ENCODE measurements at places on chromosomes 16 and 17.

- DNase-seq: no peak
These were observed 46.9 kb downstream of the NFATC3 start for GRCh38 chr16:68131813-68132706.

DNA sequence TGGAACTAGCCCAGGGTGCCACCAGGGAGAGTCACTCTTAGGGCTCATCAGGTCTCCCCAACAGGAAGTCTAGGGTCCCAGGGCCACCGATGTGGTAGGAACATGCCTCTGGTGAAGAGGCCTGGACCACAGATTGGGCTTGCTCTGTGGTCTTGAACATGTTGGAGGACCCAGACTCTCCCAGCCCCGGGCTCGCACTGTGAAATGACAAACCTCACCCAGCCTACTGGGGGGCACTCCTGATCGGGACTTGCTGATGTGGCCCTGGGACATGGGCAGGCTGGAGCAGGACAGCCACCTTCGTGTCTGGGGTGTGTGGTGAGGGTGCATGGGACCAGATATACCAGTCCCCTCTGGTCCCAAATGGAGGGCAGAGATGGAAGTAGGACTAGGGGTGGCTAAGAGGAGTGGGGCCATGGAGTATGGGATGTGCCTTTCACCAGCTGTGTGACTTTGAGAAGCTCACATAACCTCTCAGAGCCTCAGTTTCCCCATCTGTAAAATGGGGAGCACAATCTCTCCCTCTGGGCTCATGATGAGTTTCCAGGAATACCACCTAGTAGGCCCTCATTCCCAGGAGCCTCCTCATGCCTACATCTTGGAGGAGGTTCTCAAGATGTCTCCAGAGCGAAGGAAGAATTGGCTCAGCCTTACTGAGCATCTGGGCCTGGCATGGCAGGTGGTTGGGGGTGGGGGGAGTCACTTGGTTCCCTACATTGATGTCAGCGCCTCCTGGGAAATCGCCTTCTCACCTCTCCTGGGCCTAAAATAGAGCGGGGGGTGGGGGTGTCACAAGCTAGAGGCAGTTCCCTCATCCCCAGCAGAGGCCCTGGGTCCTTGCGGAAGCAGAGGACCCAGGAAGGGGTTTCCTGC, 1.5 kb upstream of the ADAM11 start:
- no peak for DNase-seq

- no peak for DNase-seq
These were observed 83.9 kb upstream of the IRX3 start for GRCh38 chr16:54370278-54371040.

- peak; percentile 69 for DNase-seq
These were observed 7.1 kb upstream of the SLC5A11 start for GRCh38 chr16:24838554-24839266.

GRCh38 chr17:30021708-30022317, 80.4 kb downstream of the EFCAB5 start:
- DNase-seq: peak; percentile 33

DNA sequence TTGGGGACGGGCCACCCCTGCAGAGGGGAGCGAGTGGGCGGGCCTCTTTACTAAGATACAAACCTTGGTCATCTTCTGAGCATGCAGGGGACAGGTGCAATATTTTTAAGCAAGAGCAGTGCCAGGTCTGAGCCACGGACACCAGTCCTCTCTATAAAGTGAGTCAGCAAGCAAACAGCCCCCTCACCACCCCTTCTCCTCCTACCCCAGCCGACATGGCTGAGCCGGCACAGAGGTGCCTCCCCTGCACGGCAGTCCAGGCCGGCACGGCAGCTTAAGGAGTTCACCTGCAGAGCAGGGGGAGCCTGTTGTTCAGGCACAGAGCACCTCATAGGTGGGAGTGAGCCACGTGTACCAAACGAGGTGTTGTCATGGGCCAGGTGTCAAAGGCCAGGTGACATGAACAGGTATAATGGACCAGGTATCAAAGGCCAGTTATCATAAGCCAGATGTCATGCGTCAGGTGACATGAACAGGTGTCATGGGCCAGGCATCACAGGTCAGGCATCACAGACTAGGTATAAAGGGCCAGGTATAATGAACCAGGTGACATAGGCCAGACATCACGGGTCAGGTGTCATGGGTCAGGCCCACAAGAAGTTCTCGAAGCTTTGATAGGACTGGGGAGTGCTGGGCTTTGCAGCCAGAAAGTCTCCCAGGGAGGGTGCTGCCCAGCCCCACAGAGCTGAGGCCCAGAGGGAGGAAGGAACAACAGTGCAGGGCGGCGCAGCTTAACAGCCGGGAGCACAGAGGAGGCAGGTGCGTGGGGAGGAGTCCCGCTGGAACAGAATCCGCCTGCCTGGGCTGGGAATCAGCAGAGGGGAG, 42.6 kb upstream of the ZNF469 start:
- DNase-seq: no peak

- no peak for DNase-seq
These were observed 117.6 kb downstream of the VPS53 start for GRCh38 chr17:596763-597644.

DNA sequence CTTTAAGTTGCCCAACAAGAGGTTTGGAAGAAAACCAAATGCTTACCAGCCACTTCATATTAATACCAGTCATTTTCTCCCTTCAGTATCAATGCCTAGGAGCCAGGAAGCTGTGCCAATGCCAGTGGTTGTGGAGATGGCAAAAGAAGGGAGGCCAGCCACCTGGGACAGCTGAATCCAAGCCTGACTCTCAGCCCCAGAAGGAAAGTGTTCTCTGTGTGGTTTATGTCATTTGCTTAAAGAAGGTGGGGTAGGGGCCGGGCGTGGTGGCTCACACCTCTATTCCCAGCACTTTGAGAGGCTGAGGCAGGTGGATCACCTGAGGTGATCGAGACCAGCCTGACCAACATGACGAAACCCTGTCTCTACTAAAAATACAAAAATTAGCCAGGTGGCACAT, 13.4 kb downstream of the C17orf78 start:
- peak; percentile 36 for DNase-seq

- no peak for DNase-seq
These were observed 15.5 kb downstream of the HIC1 start for GRCh38 chr17:2070241-2071023.

DNA sequence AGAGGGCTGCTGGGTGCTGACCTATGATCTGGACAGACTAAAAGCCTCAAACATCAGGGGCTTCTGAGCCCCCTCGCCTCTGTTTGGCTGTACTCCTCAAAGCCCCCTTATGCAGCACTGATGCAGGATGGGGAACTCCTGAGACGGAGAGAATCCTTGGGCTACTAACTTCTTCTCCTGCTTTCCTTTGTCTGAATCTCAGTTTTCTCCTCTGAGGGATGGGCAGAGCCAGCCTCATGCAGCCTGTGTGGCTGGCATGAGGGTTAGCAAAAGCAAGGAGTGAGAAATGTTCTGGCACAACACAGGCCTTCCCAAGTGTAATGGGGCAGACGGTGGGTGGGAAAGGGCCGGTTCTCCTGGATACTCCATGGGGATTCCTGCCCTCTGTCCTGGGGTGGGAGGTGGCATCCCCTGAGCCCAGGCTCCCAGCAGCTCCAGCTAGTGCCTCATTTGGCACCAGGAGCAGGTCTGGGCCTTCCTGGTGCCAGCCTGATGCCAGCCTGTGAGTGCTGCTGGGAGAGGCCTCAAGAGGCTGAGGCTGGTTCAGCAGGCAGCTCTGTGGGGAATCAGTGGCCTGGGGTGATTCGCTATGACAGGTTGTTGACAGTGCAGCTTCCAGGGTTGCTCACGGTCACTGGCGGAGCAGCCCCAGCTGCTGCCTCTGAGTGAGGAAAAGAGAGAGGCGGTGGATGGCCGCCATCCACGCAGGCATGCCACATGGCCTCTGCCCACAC, 4.0 kb upstream of the BRD7 start:
- peak; percentile 47 for DNase-seq

DNA sequence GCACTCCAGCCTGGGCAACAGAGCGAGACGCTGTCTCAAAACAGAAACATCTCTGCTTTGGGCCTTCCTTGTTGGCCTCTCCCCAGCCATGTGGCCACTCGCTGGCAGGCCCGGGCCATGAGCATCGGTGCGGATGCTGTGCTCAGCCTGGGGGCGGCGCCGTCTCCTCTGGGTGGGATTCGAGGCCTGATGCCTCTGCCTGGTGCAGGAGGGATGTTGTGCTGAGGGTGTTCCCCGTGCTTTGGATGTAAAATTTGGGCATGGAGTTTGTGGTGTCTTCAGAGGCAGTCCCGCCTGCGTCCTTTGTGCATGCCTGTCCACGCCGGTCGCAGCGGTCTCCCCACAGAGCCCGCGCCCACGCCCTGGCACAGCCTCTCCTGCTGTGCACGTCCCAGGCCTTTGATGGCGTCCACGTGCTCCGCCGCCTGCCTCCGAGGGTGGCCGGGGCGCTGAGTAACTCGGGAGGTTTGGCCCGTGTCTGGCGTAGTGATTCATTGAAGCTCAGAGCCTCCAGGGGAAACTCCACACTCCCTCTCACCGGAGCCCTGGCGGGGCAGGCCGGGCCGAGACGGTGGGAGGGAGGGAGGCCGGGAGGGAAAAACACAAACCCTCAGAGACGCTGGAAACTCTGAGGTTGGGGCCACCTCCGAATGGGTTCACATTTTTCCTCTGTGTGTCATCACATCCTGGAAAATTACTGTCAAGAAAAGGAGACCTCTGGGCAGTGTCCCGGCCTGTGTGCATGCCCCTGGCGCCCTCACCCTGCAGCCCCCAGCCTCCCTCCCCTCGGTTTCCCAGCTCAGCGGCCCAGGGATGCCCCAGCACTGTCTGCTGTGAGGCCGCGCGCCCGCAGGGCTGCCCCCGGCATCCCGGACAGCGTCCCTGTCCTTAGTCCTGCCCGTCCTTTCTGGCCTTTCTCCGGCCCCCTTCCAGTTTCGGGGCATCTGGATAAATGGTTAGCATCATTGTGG, 19.0 kb downstream of the CENPX start:
- peak; percentile 90 for DNase-seq

DNA sequence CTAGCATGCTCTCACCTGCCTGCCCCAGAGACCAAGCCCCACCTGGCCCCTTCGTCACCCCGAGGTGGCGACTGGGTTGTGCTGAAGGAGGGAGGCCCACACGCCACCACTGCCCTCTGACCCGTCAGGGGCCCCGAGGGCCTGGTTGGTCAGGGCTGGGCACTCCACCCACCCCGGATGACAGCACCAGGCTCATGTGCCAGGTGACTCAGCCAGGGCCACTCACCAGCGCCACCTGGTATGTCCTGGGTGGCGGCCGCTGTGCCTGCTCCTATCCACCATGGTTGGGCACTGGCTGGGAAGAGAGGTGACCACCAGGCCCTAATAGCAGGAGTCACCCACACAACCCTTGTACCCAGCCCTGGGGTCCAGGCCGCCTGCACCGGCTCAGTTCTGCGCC, 68.9 kb downstream of the JPH3 start:
- no peak for DNase-seq

GRCh38 chr16:1876468-1876867, 4.5 kb upstream of the MEIOB start:
- DNase-seq: no peak

- DNase-seq: peak; percentile 97
These were observed 8.9 kb downstream of the NHERF2 start for GRCh38 chr16:2035431-2036199.

DNA sequence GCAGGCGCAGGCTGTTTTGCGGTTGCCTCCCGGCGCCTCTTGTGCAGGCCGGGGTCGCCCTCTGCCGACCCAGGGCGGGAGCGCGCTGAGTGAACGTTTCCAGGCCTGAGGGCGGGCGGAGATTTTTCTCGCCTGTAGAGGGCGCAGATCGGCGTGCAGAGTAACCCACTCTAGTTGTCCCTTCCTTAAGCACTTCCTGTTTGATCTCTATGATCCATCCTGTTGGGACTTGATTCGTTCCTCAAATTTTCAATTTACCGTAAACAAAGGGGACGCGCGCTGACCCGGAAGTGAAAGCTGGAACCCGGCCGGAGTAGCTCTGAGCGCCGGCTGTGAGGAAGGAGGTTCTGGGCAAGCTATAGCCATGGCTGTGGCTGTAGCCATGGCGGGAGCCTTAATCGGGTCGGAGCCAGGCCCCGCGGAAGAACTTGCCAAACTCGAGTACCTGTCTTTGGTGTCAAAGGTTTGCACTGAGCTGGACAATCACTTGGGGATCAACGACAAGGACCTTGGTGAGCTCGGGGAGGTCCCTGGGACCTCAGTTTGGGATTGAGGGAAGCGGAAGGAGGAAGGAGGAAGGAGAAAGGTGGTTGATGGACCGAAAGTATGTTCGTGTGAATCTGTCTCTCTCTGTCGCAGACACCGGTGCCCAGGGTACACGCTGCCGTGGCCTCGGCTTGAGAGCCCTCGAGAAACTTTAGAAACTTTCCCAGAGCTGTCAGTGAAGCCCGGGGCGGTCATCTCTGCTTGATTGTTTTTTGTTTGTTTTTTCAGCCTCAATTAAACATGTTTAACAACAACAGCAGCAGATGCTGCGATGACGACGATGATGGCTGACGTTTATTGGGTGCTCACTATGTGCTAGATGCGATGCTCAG, at the start of gene DHX8:
DHX8 (plus strand) TSS at position 302 of the 878 bp plus-strand sequence; CDS start at position 365, 63 bp downstream.
- peak; percentile 99 for DNase-seq

DNA sequence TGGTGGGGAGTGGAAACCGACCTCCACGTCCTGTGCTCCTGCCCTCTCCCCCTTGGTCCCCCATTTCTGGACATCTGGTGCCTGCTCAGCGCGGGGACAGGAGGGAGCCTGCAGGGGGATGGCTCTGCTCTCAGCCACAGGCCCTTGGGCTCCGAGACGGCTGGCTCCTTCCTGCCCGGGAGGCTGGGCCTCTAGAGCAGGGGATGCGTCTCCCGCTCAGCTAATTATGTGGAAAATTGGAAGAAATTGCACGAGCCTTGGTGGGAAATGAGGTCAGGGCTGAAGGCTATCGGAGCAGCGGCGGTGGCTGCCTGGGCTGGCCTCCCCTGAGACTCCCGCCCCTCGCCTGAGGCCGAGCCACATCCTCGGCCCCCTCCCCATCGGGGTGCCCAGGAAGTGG, 154.6 kb upstream of the CIBAR2 start:
- DNase-seq: no peak

GRCh38 chr17:17536702-17537101, 40.5 kb upstream of the RASD1 start:
- DNase-seq: no peak

GRCh38 chr17:13425390-13425789, 176.3 kb downstream of the HS3ST3A1 start:
- DNase-seq: no peak

DNA sequence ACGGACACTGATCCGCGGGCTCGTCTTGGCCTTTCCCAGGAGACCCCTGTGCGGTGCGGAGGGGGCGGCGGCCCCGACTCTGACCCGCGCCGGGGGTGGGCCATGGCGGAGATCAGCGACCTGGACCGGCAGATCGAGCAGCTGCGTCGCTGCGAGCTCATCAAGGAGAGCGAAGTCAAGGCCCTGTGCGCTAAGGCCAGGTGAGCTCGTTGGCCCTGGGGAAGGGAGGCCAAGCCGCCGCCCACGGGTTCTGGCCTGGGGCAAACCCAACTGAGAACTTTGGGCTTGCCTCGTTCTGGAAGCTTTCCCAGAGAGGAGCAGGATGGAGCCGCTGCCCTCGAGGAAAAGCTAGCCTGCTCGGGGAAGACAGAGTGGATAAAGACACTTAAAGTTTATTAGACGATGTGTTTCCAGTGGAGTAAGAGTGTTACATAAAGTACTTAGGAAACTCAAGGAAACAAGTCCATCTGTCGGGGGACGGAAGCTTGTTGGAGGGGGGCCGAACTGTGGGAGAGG, 540 bp downstream of the PPP4C start:
- DNase-seq: no peak

- DNase-seq: no peak
These were observed 21.0 kb downstream of the CBX4 start for GRCh38 chr17:79818026-79818758.

Measured in fibroblast of gingiva (primary cell).